ENCODE measurements at places on chromosomes 4 and X.
A peak's percentile ranks its signal among the peaks of the same experiment; 100 is the strongest.

DNA sequence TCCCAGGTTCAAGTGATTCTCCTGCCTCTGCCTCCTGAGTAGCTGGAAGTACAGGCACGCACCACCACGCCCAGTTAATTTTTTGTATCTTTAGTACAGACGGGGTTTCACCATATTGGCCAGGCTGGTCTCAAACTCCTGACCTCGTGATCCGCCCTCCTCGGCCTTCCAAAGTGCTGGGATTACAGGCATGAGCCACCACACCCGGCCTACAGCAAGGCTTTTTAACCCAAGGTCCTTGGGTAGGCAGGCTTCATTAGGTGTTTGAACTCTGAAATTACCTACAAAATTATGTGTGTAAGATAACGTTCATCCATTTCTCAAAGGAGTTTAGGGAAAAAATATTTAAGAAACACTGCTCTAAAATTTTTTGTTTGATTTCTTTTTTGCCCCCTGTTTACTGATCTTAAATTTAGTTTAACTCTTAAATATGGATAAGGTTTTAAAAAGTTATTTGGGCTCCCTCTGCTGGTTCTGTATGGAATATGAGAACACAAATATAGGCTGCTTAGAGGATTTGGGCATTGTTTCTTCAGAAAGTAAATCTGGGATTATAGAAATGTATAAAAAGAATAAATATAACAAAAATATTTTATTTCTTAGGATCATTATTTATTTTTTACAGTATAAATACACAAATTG is 92.8 kb downstream of the CBR4 start:
- peak; percentile 47 for DNase-seq

- no peak for DNase-seq
These were observed 614.4 kb downstream of the RPA4 start for GRCh38 chrX:97498093-97498492.

GRCh38 chr4:112127803-112128202 is 17.5 kb upstream of the FAM241A start:
- no peak for DNase-seq

GRCh38 chr4:10491401-10491800 is 34.2 kb upstream of the ZNF518B start:
- DNase-seq, result no peak

DNA sequence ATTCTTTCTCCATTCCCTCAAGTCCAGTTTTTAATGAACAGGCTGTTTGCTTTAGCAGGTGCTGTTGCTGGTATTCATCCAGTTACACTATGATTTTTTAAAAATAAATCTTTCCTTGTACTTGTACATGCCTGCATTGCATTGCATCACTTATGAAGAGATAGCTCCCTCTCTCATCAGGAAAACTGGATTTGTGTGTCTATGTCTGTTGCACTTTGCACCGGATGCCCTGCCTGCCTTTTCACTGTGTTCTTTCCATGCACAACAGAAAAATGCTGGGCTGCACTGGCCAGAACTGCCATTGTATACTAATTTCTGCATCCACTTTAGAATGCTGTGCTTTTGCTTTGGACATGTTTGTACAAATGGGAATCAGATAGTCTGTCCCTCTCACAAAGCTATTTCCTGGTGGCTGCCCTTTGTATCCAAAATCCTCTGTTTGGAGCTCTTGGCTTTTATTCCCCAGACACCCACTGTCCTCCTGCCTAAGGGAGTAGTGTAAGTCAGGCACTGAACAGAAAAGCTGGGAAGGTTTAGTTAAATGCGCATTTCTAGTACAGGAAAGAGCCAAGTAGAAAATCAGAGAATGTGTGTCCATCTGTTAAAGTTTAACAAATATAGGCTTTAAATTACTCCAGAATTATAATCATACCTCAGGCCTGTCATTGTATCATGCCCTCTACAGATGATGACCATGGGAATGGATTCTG is 119.1 kb downstream of the MBNL3 start:
- DNase-seq, result no peak

DNA sequence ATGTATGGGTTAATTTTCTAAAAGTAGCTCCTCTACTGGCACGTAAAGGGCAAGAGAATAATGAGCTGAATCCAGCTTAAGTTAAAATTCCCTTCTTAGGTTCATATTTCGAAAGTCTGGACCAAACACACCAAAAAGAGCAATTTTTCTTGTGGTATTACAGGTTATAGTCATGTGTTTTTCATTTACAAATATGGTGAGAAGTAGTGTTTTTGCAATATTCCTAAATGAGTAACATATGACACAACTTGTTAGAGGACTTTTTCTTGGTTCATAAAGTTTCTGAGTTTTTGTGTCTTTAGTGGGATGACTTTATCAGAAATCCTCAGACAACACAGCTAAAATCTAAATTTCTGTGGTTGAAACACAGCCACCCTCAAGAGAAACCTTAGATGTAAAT is 172.1 kb downstream of the AFF2 start:
- DNase-seq, result no peak

GRCh38 chr4:121656269-121656641 is 40.5 kb downstream of the ANXA5 start:
- DNase-seq, result peak; percentile 54

GRCh38 chr4:168647646-168648375 is 151.0 kb downstream of the PALLD start:
- peak; percentile 13 for DNase-seq

GRCh38 chr4:37762294-37762990 is 64.0 kb upstream of the PGM2 start:
- peak; percentile 88 for DNase-seq

- no peak for DNase-seq
These were observed at the start of gene ADGRL3 for GRCh38 chr4:61200187-61200915. Gene ADGRL3 (plus strand): TSS chr4:61200326.

GRCh38 chr4:127055357-127055756 is 577.4 kb upstream of the INTU start:
- DNase-seq, result no peak

GRCh38 chr4:142549248-142549647 is 296.9 kb downstream of the INPP4B start:
- no peak for DNase-seq

DNA sequence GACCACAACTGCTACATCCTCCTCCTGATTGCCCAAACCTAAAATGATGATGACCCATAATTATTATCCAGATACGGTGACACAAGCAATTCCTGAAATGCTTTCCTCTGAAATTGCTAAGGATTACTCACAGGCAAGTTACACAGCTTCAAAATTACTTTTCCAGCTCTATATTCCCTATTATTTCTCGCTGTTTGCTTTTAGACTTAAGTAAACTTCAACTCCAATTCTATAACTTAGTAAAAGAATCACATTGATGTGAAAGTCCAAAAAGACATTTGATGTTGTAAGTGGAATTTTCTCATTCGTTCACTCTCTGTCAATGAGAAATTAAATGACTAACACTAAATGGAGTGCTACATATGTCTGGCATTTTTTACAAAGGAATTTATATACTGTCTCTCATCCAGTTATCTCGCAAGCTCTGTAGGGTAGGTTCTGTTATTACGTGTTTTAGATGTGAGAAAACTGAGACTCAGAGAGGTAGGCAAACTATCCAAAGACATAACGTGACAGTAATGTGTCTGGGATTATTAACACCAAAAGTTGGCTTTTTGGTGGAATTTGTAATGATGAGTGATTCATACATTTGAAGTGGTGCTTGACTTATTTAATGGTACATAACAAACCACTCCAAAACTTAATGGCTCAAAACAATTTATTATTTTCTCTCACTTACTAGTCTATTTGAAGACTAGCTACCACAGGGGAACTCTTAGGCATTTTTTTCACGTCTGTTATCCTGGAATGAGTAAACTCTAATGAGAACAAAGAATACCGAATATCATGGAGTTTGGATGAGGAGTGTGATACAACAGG is 31.5 kb downstream of the PALLD start:
- no peak for DNase-seq

DNA sequence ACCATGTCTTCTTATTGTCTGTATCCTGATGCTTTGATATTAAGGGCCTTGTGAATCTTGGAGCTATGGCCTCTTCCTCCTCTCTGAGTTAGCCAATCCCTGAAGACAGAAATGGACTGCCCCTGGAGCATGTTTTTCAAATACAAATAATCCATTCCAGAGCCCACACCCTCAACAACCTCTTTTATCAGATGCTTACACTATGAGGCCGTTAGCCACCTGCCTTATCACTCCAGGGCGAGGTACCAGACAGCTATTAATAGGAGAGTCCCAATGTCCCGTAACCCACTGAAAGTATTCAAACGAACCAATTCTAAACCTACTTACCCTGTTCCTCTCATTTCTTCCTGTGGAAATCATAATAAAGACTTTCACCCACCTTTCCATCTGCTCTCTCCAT is 165.0 kb downstream of the ARHGAP24 start:
- DNase-seq, result no peak

DNA sequence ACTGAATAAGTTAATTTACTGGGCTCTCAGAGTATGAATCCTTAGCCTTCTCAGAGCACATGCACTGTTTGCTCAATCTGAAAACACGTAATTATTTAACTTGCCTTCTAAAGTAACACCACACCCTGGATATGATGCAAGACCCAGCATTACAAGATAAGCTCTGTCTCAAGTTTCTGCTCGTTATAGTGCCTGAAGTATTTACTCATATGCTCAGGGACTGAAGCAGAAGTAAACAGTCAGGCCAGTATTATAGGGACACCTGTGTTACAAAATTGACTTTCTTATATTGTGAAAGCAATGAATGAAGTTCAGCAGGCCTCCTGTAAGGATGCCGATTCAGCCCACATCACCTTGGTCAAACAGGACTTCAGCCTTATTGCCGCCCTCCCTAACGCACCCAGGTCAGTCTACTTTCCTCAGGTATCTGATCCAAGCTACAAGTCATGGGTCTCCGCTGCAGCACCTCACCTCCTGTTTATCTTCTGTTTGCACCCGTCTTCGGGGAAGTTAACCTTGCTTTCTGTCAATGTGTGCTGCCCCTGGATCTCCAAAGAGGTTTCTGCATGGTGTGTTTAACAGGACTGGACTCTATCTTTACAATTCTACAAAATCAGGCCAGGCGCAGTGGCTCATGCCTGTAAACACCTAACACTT is 42.8 kb upstream of the KLF3 start:
- peak; percentile 89 for DNase-seq

DNA sequence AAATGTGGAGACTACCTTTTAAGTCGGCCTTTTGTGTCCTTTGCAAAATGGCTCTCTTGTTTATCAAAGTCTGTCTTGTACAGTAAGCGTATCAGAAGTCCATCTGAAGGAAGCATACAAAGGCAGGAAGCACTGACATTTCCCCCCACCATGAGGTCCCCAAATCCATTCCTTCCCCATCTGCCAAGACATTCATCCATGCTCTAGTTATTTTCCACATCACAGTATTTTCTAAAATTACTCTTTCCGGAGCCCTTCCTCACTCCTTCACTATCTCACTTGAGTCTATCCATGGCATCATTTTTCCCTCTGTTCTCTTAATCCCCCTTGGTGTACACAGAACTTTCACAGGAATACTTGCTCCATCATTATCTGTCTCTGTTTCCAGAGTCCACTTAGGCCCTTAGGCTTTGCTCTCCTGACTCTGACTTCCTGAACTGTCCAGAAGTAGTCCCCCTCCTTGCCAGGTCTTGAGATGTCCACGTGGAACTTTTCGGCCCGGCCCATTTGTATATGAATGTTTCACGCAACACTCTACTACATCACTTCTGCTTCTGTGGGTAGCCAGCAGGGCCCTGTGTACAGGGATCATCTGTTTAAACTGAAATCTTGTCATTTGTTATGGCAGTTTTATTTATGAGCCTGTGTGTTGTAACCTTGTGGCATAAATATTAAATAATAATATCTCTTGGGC is 2.1 kb downstream of the SEL1L3 start:
- DNase-seq, result peak; percentile 84

DNA sequence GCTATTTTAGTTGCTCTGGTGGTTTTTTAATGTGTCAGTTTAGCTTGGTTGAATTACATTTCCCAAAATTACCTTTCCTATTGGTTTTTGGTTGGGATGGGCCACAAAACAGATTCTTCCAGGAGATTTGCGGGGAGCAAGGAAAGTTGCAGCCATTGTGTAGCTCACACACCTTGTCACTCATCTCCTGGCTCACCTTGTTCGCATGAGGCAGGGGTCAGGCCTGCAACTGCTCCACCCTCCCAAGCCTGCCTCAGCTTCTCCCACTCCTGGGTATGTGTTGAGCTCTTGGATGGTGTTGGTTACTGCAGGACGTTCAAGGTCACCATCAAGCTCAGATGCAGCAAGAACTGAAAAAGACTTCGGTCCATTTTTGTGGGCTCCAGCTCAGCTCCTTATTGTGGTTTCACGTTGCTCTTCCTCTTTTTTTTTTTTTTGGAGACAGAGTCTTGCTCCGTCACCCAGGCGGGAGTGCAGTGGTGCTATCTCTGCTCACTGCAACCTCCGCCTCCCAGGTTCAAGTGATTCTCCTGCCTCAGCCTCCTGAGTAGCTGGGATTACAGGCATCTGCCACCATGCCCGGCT is 95.6 kb upstream of the METTL14 start:
- peak; percentile 58 for DNase-seq

- no peak for DNase-seq
These were observed 18.5 kb upstream of the CXCL8 start for GRCh38 chr4:73721909-73722308.

GRCh38 chr4:61446941-61447340 is 246.8 kb downstream of the ADGRL3 start:
- DNase-seq, result no peak

GRCh38 chr4:7347981-7348380 is 86.7 kb downstream of the PSAPL1 start:
- no peak for DNase-seq

DNA sequence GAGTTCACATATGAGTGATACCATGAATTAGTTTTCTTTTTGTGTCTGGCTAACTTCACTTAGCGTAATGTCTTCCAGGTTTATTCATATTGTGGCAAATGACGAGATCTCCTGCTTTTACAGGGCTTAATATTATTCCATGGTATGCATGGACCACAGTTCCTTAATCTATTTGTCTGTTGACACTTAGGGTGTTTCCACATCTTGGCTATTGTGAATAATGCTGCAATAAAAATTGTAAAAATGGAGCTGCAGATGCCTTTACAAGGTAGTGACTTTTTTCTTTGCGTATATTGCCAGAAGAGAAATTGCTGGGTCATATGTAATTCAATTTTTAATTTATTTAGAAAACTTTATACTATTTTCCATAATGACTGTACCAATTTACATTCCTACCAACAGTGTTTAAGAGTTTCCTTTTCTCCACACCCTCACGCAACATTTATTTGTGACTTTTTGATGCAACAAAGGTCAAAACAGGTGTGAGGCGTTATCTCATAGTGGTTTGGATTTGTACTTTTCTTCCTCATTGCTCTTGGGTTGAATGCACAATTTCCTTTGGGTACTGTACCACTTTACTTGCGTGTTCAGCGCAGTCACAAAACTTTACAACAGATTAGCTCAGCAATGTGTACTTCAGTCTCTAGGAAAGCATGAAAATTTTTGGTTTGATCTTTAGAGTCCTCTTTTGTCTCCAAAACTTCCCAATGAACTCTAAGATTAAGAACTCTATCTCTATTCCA is 240.8 kb downstream of the PPARGC1A start:
- no peak for DNase-seq

DNA sequence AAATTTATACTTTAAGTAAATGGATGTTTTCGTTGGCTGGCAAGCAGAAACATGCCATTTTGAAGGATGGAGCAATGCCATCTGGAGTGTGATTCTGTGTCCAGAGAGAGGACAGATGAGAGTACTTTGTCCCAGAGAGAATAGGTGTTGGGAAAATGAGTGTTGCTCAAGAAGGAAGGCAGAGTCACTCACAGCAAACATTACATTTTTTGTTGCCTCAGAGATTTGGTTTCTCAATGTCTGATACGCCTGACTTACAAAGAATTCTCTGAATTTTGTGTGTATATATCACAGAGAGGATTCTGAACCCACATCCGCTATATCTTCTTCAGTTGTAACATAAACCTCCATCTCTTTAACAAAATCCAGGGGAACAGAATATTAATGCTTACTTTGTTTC is 102.8 kb upstream of the PCDH18 start:
- no peak for DNase-seq

Measured in NB4 (cell line).